ENCODE measurements at places on chromosomes 5 and 9.

DNA sequence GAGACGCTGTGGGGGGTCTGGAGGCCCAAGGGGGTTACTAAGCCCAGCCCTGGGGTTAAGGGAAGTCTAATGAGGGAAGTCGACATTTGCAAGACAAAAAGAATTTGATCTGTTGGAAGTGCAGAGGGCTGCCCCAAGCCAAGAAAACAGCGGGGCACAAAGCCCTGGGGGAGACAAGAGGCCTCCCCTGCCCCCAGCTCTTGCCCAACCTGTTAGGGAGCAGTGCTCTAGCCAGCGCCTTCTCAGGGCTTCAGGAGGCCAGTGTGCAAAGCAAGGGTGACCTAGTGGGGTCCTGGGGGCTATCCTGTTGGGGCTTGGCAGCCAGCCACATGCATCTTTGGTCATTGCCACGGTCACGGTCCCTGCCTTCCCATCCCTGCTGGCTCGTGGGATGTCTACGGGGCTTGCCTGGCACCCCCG is 25.2 kb downstream of the GFI1B start:
- no peak for DNase-seq

DNA sequence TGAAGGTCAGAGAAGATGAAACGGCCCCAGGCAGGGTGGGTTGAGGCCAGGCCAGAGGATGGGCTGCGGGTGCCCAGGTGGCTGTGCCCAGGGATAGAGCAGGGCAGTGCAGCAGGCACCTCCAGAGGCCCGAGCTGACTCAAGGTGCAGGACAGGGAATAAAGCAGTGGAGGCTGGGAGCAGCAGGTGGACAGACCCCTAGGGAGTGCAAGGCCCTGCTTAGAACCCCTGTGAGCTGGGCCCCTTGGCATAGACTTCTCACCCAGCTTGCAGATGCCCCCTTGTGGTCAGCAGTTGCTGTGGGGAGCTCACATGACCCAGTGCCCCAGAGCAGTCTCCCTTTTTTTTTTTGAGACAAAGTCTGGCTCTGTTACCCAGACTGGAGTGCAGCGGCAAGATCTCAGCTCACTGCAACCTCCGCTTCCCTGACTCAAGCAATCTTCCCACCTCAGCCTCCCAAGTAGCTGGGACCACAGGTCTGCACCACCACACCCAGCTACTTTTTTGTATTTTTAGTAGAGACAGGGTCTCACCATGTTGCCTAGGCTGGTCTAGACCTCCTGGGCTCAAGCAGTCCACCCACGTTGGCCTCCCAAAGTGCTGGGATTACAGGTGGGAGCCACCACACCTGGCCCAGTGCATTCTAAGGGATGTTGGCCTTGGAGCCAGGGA is 118.8 kb downstream of the WNK2 start:
- DNase-seq = peak; percentile 45

DNA sequence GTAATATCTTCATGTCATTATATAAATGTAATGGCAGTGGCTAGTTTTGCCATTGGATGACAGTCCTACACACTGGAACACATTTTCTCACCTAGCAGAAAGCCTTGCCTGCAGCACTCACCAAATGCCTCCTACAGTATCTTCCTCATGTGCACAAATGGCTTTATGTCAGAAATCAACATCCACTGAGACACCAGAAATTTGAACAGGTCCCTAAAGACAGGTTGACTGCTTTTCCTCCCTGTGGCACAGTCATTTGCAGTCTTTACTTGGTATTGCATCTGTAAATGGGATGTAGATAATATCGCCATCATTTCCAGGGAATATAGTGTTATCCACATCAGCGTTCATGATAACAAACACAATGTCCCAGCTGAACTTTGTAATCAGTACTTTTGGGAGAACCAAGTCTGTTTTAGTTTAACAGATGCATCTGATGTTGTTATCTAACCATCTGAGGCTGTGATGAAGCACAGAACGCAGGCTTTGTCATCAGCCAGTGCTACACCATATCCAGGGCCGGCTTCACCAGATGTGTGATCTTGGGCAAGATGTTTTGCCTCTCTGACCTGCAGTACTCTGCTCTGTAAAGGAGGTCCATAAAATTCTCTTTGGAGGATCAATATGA is 83.9 kb upstream of the TAS2R1 start:
- DNase-seq = no peak

- DNase-seq = no peak
Measured at GRCh38 chr9:100303747-100304146, 49.0 kb downstream of the TEX10 start.

GRCh38 chr9:137159105-137160053 is 10.5 kb downstream of the LRRC26 start:
- DNase-seq = no peak

- no peak for DNase-seq
Measured at GRCh38 chr9:127118597-127119319, 3.7 kb downstream of the ANGPTL2 start.

DNA sequence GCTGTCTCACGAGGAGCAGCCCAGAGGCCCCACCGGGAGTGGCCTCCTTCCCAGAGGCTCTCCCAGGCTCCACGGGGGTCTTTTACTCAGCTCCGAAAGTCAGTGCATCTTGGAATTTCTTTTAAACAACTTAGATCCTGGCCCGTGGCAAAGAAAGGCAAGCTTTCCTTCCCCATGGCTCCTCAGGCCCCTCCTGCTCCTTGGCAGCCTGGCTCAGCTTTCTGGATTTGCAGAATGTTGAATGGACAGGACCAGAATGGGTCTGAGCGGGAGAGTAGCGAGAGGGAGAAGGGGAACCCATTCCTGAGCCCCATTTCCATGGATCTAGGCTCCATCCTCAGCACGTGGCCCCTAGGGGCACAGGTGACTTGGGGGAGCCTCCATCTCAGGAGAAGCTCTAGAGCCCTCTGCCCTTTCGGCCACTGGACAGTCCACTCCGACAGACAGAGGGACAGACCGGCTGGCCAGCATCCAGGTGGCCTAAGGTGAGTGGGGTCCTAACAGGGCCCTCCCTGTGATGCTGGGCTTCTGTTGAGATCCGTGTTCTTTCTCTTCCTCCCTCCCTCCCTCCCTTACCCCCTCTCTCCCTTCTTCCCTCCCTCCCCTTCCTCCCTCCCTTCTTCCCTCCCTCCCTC is 173.9 kb upstream of the PPP1R26 start:
- DNase-seq = no peak

DNA sequence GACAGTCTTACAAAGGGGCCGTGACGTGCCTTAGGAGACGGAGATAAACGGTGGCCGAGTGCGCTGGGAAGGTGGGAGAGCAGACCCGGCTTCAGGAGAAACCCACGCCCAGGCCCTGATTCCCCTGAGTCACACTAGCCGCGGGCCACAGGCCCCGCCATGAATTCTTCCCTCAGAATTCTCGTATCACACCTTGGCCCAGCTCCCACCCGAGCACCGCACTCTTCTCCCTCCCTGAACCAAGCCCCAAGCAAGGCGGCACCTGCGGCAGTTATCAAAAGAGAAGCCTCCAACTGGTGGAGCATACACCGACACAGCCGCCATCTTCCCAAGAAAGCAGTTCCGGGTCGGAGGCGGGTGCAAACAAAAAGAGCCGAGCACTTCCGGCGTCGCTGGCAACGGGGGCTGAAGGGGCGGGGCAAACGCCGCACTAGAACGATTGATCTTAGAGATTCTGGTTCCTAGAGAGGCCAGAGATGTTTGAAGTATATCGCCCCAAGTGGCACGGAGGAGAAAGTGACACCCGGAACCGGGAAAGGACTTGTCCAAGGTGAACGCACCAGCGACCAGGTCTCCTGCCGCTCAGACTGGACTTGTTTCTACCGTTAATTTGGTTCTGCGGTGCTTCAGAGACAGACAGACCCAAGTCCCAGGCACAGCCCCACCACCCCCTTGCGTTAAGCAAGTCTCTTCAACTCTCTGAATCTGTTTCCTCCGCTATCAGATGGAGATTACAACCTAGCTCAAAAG is at the start of gene PSMB7:
TSS of gene PSMB7 (minus strand) at position 341 of the 750 bp plus-strand sequence. CDS start at position 324, 17 bp downstream.
- peak; percentile 94 for DNase-seq

DNA sequence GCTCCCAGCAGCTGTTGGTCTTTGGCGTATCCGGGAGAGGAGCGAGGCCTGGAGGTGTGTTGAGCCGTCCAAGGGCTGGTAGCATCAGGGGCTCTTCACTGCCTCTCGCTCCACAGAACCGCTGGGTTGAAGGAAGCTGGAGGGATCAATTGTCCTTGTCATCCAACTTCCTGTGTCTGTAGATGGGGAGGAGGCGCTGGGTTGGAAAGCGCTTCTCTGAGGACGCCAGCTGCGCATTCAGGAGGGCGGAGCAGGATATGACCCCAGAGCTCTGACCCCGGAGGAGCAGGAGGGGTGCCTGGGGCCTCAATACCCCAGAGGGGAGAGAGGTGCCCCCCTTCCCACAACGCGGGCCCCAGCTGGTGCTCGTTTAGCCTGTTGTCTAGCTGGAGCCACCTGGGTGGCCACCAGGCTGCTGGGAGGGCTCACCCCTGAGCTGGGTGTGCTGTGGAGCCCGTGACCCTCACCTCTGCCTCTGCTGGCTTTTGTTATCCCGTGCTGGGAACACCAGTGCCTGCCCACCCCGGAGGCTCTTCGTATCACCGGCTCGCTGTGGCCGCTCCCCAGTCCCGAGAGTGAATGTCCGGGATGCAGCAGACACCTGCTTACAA is 2.0 kb upstream of the DBH start:
- no peak for DNase-seq

DNA sequence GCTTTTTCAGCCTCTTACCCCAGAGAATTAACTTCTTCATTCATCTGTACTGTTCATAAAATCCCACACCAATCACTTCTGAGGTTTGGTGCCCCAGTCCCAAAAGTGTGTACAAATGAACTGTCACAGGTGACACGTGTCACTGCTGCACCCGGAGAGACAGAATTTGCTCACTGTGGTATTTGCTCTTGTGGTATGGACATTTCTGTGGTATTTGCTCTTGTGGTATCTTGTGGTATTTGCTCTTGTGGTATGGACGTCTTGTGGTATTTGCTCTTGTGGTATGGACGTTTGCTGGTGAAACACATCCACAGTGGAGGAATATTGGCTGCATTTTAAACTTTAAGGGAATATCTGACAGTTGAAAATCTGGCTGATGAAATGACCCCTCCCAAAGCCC is 214.9 kb upstream of the DAP start:
- DNase-seq = no peak

- DNase-seq = no peak
Measured at GRCh38 chr9:2220036-2220435, 204.9 kb downstream of the SMARCA2 start.

Data from activated T-cell treated with anti-CD3 and anti-CD28 coated beads for 48 hours (primary cell).